ENCODE measurements at places on chromosomes 3 and 15.

DNA sequence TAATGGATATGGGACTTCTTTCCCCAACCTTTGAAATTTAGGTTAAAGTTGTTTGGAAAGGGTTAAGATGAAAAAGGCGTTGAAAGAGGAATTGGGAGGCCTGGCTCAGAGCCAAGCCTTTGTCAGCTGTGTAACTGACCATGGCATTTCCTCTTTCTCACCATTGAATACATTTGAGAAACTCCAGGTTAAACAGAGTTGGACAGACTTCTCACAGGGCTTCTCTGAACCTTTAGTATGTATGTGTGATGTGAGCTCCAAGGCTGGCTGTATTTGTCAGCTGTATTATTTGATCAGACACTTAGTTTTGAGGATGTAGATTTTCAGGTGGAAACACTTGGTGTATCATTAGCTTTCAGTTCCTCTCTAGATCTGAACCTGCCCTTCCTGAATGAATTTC, 136.4 kb upstream of the GOLGA6L4 start:
- DNase-seq: no peak

- DNase-seq: no peak
Measured at GRCh38 chr3:156727519-156728205, 53.3 kb downstream of the TIPARP start.

DNA sequence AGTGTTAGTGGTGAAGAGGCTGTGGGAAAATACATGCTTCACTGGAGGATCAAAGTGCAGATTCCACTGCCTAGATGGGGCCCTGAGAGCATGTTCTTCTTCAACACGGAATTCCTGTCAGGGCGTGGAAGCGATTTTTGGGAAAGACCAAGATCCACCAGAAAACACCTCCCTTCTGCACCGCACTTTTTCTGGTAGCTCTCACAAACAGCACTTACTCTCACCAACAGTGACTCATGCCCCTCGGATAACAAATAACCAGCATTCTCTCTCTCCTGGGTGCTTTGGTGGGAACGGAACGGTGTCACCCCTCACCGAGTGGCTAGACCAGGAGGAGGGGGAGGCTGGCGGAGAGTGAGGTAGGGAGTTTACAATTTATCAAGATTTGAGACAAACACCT, 40.1 kb downstream of the ADAMTSL3 start:
- DNase-seq: no peak

DNA sequence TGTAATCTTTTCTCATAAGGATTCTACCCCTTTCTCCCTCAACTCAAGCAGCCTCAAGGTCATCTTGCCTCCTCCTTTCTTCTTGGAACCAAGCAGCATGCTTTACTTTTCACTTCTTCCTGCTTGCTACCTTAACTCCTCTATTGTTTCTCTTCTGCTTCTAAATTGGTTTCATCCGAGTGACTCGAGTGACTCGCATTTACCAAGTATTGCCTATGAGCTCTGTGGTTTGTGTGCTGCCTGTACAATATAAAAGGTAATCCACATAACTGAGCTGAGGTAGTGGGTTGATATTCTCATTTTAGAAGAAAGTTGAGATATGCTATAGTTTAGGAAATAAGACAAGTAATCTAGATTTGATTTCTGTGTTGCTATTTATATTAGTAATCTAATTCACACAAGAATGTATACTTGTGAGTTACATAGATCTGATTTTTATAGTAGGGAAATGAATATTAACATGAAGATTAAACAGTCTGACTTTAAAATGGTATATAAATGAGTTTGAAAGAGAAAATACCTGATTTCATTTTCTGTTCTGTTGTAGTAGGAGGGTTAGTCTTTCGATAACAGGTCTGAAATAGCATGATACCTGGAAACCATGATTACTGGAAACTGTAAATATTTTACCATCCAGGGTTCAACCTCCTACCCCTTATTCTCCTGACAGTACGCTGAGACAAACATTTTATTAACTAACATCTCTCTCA, 5.5 kb downstream of the HHLA2 start:
- no peak for DNase-seq

GRCh38 chr3:120094776-120095225, 554 bp upstream of the GSK3B start:
- peak; percentile 99 for DNase-seq

GRCh38 chr15:94206463-94207167, 24.7 kb upstream of the MCTP2 start:
- no peak for DNase-seq

DNA sequence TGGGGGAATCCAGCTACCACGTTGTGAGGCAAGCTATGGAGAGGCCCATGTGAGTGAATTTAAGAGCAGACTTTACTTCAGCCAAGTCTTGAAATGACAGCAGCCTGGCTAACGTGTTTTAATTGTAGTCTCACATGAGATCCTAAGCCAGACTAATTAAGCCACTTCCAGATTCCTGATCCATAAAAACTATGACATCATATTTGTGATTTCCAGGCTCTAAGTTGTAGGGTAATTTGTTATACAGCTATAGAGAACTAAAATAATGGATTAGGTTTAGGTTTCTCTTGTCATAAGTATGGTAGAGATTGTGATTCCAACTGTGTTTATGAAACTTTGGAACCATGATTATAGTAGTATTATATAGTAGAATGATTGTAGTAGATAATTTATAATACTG, 329.5 kb downstream of the DOCK3 start:
- DNase-seq: no peak

GRCh38 chr3:69209413-69209812, 87.0 kb upstream of the LMOD3 start:
- no peak for DNase-seq

DNA sequence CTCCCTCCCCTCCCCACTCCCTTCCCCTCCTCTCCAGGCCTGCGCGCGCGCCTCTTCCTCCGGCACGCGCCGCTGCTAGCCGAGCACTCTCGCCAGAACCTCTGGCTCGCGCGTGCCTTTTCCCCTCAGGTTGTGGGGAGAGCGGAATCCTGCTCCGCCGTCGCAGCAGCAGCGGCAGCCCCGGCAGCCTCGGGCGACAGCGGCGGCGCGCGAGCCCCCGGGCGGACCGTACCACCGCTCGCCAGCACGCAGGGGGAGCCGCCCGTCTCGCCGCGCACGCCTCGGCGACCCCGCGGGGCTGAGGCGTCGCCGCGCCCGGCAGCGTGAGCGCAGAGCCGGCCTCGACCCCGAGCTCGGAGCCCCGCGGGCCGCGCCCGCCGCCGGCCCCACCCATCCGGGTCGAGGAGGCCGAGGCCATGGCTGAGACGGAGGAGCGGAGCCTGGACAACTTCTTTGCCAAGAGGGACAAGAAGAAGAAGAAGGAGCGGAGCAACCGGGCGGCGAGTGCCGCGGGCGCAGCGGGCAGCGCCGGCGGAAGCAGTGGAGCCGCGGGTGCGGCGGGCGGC, at the start of gene CDV3:
CDV3 (plus strand) TSS at position 58 of the 566 bp plus-strand sequence; CDS start at position 417, 359 bp downstream.
- DNase-seq: no peak

DNA sequence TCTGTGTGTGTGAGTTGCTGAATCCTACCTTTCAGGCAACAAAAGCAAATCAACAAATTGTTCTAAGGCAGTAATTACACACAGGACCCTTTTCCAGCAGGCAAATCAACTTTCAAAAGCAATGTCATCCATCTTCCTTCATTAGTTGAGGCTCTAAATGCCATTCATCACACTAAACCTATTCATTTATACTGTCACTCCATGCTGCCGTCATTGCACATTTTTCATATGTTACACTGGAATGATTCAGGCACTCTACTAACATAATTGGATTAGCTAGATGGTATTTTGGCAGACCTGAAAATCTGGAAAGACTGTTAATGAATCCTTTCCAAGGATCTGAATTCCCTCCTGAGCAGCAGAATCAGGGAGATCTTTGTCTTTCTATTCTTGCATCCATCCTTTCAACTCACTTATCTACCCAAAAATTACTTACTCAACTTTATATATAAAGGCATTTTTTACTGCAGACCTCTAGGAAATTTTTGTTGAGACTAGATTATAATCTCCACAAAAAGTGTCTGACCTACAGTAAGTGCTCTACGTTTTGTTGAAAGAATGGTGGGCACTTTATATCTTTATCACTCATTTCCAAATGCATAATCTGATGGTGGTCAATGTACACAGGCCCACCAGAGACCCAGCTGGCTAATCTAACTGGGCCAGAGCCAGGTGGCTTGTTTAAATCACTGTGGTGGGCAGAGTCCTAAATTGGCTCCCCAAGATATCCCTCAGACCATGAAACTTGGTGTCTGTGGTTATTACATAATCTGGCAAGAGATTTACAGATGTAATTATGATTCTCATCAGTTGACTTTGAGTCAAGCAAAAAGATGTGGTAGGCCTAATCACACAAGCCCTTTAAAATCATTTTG, 25.0 kb downstream of the MIX23 start:
- no peak for DNase-seq

- no peak for DNase-seq
Measured at GRCh38 chr15:78264304-78265136, at the start of gene DNAJA4. Gene DNAJA4 (plus strand): TSS chr15:78264562. CDS start chr15:78264764, 202 bp downstream.

GRCh38 chr3:104368760-104369159, 997.9 kb upstream of the ALCAM start:
- DNase-seq: no peak

GRCh38 chr15:84570164-84570735, 30.6 kb upstream of the ZSCAN2 start:
- no peak for DNase-seq

- no peak for DNase-seq
Measured at GRCh38 chr3:36677331-36678007, 86.9 kb downstream of the DCLK3 start.

- DNase-seq: no peak
Measured at GRCh38 chr3:72169561-72170472, 384.9 kb upstream of the PROK2 start.

GRCh38 chr3:172708921-172709773, 1.7 kb downstream of the NCEH1 start:
- DNase-seq: no peak

- DNase-seq: no peak
Measured at GRCh38 chr15:93249623-93250022, 160.6 kb upstream of the RGMA start.

GRCh38 chr15:25725758-25726157, 137.4 kb downstream of the ATP10A start:
- DNase-seq: no peak

DNA sequence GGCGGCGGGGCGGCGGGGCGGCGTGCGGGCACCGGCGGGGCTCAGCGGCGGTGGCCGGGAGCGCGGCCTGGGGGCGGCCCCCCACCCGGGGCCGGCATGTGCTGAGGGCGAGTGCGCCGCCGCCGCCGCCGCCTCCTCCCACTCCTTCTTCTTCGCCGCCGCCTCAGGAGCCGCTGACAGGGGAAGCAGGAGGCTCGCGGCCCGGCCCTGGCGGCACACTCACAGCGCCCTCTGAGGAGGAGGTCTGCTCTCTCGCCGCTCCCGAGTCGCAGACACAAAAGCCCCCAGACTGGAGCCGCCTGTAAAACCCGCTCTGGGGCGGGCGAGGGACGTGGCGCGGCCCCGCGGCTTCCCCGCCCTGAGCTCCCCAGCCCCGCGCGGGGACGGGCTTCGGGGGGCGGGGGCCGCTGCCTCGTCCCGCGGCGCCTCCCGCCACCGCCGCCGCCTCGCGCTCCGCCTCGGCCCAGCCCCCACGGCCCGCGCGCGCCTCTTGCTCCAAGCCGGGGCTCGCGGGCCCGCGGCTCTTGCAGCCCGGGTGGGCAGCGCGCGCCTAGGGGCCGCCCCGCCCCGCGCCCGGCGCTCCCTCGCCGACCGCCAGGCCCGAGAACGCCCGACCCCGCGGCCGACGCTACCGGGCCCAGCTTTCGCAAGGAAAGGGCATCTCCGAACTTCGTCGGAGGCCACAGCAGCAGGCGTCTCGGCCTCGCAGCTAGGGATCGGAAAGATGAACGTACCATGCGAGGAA, at the start of gene PYGO1:
PYGO1 (minus strand) TSS at position 276 of the 745 bp plus-strand sequence. CDS start 462 bp downstream, outside the sequence.
- no peak for DNase-seq

- no peak for DNase-seq
Measured at GRCh38 chr15:39508536-39508935, 72.3 kb upstream of the THBS1 start.

- DNase-seq: no peak
Measured at GRCh38 chr3:149843502-149843901, 30.5 kb downstream of the RNF13 start.

DNA sequence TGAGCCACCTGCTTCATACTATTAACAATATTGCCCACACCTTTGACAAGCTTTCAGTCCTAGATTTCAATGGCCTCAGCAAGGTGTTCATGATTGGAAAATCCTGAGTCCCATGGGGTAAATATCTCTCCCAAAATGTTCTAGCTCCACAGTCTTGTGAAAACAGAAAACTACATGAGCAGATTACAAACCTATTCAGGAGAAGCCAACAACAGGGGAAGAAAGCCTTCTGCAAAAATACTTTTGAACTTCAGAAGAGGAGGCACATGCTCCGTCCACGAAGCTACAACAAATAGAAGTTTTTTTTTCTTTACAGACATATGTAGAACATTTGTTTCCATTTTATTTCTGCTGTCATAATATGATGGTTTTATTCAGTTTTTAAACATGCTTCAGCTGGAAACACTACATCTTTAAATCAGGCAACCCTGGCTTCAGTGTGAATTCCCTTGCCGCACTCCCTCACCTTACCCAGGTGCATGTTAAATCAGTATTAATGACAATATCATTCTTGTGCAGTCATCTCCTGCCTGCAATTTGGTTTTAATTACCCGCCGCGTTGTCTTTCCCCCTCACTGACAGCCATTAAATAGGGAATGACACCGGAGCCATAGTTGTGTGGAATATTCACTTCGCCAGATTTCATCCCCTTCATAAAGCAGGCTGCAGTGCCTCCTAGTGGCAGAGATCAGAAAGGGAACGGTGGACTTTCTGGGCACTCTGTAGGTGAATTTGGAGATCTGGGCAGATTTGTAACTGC, 725.5 kb upstream of the ARRDC4 start:
- peak; percentile 18 for DNase-seq

GRCh38 chr15:42692536-42692935, 44.4 kb downstream of the CDAN1 start:
- DNase-seq: no peak

- no peak for DNase-seq
Measured at GRCh38 chr15:33729653-33730052, 238.6 kb upstream of the CHRM5 start.

DNA sequence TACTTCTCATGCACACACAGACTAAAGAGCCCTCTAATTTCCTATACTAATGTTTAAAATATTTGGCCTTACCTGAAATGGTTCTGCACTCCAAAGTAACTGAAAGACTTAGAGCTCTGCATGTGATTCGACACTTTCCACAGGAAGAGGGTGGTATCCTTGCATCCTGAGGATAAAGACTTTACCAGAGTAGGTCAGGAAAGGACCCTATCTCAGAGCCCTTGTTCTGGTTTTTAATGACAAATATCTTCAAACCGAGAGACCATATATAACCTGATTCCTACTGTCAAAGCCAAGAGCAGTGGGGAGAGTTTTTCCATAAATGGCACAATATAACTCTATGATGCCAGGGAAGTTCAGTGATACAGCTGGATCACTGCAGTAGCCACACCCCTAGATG, at the start of gene GP5:
GP5 (minus strand) TSS at position 101 of the 400 bp plus-strand sequence. CDS start 984 bp downstream, outside the sequence.
- DNase-seq: no peak

GRCh38 chr3:176595307-176595706, 602.0 kb downstream of the TBL1XR1 start:
- no peak for DNase-seq

GRCh38 chr3:60025096-60026050, 975.5 kb upstream of the CFAP20DC start:
- no peak for DNase-seq

- no peak for DNase-seq
Measured at GRCh38 chr15:38972831-38973230, 408.2 kb upstream of the RASGRP1 start.
